Foreskin keratinocyte (primary cell): ENCODE measurements at places on chromosomes 2 and 18.
A peak's percentile ranks its signal among the peaks of the same experiment; 100 is the strongest.

DNA sequence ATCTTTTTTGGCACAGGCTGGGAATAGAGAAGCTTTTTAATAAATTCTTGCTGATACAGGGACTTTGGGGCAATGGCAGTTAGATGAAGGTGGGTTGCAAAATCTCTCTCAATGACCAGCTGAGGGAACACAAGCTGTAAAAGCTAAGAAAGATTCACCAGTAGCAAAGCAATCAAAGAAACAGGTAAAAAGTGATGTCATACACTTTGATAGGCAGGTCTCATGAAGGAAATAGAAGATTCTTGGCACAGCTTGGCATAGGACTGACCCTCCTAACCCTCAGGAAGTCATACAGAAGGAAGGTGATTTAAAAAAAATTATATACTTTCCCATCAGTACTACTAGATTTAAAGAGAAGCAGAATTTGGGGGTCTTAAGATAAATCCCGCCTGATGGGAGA, 263.6 kb downstream of the LPIN1 start:
- DNase-seq = no peak

- no peak for DNase-seq
Observed at GRCh38 chr2:96787411-96787810, 26.7 kb downstream of the CNNM4 start.

DNA sequence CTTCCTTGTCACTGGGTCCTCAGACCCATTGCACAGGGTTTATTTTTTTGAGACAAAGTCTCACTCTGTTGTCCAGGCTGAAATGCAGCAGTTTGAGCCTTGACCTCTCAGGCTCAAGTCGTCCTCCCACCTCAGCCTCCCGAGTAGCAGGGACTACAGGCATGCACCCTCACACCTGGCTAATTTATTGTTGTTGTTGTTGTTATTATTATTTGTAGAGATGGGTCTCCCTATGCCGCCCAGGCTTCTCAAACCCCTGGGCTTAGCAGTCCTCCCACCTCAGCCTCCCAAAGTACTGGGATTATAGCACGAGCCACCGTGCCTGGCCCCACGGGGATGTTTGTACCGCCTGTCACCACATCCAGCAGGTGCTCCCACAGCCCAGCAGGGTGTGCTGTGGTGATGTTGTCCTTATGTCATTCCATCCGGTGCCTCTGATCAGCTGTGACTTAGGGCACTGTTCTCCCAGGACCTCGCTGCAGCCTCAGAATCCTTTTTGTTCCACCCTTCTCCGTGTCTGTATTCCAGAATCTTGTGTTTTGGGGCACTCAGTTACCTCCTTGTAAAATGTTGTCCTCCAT, 182.3 kb downstream of the INO80D start:
- no peak for DNase-seq

GRCh38 chr2:143231254-143231645, 102.0 kb downstream of the ARHGAP15 start:
- no peak for DNase-seq

- DNase-seq = no peak
Observed at GRCh38 chr2:207833251-207833751, 63.6 kb upstream of the FZD5 start.

DNA sequence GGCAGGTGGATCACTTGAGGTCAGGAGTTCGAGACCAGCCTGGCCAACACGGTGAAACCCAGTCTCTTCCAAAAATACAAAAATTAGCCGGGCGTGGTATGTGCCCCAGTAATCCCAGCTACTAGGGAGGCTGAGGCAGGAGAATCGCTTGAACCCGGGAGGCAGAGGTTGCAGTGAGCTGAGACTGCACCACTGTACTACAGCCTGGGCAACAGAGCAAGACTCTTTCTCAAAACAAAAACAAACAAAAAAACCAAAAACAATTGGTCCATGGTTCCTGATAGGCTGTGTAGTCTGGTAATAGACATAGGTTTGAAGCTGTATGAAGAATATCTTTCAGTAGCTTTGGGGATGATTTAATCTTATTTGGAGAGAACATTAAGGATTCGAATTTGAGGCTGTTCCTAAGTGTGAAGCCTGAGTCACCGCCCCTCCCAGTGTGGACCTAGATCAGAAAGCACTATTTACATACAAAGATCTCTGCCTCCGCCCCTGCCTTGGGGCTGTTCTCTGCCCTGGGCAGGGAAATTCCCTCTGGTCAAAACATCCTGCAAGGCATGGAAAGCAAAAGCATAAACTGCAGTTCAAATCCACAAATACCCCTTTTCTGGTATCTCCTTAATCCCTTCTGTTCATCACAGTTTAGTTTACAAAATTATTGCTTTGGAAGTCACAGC, 52.8 kb upstream of the PMAIP1 start:
- peak; percentile 52 for DNase-seq

- DNase-seq = no peak
Observed at GRCh38 chr2:151789055-151789834, 39.0 kb downstream of the ARL5A start.

- DNase-seq = no peak
Observed at GRCh38 chr18:24949908-24950307, 402.1 kb downstream of the ZNF521 start.

DNA sequence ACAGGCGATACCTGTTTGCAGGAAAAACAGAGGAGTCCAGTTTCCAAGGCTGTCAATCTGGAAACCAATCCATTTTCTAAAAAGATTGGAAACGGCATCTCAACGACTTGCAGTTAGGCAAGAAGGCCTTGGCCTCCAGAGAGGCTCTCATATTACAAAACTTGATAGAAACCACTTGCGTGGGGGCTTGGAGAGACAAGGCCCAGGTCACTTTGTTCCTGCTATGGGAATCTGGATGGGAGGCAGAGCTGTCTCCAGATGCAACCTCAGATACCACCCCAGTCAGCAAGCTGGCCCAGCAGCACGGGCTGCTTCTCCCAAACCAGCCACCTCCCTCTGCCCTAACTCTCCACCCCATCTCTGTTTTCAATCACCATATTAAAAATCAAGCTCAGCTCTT, 298.8 kb downstream of the TNS1 start:
- no peak for DNase-seq

DNA sequence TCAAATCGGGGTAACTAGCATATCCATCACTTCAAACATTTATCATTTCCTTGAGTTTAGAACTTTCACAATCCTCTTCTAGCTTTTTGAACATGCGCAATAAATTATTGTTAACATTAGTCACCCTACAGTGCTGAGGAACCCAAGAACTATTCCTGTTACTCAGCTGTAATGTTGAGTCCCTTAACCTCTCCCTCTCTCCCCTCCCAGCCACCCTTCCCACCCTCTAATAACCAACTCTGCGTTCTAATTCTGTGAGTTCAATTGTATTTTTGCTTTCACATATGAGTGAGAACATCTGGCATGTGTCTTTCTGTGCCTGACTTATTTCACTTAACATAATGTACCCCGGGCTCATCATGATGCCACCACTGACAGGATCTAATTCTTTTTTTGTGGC, 78.6 kb upstream of the RANBP2 start:
- DNase-seq = peak; percentile 86

DNA sequence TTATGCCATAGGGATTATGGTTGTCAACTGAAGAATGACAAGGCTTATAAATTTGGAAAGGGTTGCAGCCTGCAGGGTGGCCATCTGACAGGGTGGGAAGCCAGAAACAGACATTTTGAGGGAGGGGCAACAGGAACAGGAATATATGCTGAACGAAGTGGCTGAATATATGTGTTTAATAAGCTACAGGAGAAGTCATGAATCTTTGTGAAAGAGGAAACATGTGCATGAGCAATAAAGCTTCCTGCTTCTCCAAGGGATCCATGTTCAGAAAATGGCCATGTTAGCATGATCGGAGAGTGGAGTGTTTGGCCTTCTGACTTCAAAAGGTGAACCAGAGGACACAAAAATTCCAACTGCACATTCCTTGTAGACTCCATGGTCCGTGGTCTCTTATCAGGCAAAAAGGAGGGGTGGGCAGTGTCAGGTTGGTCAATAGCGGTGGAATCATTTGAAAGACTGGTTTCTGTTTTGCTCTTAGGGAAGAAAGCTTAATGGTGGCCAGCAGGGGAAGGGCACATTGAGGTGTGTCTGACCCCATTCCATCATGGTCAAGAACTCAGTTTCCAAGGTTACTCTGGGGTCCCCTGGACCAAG, 144.1 kb downstream of the SOCS6 start:
- no peak for DNase-seq

DNA sequence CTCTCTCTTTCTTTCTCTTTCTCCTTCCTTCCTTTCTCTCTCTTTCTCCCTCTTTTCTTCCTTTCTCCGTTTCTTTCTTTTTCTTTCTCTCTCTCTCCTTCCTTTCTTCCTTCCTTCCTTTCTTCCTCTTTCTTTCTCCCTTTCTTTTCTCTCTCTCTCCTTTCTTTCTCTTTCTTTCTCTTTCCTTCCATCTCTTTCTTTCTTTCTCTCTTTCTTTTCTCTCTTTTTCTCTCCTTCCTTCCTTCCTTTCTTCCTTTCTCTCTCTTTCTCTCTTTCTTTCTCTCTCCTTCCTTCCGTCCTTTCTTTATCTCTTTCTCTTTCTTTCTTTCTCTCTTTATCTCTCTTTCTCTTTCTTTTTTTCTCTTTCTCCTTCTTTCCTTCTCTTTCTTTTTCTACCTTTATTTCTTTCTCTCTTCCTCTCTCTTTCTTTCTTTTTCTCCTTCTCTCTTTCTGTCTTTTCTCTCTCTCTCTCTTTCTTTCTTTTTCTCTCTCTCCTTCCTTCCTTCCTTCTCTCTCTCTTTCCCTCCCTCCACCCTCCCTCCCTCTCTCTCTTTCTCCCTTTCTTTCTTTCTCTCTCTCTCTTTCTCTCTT, 32.3 kb upstream of the ODC1 start:
- DNase-seq = no peak

- DNase-seq = no peak
Observed at GRCh38 chr2:100580367-100581276, 17.8 kb downstream of the PDCL3 start.

DNA sequence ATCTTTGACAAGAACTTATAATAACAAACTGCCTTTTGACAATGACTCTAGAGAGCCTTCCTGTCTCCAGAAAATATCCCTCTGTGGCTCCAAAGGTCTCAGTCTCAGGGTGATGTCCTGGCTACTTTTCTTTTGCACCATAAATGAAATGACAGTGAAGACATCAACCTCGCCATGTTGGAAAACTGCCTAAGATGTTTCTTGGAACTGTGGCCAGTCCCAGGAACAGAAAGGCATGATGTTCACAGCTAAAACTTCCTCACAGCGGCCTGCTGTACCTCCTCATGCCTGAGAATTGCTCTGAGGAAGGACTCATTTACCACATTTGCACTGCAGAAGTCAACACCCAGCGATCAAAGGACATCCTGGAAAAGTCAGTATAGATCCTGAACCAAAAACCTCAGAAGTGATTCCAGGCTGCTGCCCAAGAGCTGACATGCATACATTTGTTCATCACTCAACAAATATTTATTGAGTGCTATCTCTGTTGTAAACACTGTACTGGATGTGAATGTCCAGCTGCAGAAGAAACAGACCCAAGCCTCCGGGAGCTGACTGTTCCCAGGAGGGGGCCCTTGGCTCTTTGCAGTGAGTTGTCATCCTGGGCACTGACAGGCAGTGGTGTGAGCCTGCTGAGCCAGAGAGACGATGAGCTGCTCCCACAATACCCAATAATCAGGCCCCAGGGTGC, 64.3 kb upstream of the ACSL3 start:
- no peak for DNase-seq

DNA sequence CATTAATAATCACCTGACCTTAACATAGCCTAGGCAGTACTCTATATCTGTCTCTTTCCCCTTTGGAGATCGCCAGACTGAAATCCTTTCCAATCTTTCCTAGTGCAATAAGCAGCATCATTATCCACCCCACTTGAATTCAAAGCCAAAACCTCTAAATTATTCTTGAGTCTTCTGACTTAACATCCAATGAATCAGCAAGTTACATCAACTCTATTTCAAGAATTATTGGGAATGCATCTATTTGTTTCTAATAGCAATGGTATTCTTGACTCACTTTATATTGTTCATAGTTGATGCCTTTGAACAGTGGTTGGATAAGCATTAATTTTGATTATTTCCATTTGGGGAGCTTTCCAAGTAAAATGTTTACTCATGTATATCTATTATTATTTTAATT, 144.8 kb downstream of the ZNF804A start:
- no peak for DNase-seq

DNA sequence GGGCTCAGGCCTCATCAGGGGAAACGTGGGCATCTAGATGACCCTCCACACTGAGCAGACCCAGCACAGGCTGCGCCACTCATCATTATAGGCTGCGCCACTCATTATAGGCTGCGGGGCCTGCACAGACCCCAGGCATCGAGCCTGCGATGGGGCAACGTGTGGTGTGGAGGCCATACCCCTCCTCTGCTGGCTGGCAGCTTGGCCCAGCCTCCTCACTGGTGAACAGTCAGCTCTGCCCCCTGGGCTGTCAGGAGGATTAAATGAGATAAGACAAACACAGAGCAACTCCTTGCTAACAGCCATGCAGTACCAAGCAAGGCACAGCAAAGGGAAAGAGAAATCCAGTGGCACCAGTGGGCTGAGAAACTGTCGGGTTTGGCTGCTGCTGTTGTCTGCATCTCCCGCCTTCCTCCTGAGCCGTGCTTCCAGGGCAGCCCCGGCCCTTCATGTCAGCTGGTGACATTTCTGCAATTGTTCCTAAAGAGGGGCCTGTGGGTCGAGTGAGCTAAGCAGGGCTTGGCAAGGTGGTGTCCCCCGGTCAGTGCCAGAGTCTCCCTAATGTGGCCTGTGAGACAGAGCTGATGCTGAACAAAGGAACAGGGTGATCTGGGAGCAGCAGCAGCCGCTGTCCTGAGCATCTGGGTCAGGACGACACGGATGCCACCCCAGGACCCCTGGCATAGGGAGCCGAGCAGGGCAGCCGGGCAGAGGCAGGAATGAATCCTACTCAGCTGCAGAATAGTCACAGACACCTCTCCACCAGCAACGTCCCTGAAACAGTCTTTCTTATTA, 48.7 kb downstream of the RRM2 start:
- no peak for DNase-seq

DNA sequence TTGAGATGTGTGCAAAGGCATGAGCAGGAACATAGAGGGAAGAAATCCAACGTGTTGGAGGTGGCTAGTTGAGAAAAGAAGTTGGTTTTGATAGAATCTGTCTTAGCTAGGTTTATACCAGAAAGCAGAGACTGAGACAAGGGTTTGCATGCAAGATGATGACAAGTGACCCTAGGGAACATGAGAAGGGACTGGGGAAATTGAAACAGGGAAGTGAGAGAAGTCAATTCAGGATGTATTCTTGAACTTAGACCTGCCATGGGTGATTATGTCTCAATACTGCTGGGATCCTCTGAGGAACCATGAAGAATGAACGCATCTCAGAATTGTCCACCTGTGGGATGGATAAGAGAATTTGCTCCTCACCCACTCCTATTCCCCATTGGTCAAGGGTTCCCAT, 20.5 kb downstream of the IL36A start:
- no peak for DNase-seq

- no peak for DNase-seq
Observed at GRCh38 chr2:1645761-1646476, 98.4 kb downstream of the PXDN start.

- no peak for DNase-seq
Observed at GRCh38 chr2:127887776-127888130, 2.0 kb upstream of the AMMECR1L start.

DNA sequence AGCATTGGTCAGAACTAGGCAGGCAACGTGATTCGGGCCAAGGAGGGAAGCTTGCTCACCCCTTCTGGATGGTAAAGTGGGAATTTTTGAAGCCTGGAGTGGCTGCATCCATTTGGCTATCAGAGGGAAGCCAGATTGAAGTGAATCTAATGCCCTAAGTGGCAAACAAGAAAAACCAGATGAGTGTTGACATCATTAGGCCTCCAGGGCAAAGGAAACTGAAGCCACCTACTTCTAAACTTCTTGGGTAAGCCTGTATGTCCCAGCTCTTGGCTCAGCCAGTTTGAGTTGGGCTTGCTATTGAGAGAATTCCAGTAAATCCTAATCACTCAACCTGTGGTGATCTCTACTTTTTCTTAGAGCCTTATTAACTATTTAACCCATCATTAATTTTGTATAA, 20.9 kb downstream of the SOX11 start:
- DNase-seq = no peak
